Ammon's horn (tissue), 1 donor: ENCODE measurements at places on chromosomes 1 and 21.

- DNase-seq, result no peak
These were observed 190.7 kb downstream of the HHIPL2 start for GRCh38 chr1:222357252-222357651.

- no peak for DNase-seq
These were observed 14.6 kb upstream of the CAMSAP2 start for GRCh38 chr1:200724064-200724463.

DNA sequence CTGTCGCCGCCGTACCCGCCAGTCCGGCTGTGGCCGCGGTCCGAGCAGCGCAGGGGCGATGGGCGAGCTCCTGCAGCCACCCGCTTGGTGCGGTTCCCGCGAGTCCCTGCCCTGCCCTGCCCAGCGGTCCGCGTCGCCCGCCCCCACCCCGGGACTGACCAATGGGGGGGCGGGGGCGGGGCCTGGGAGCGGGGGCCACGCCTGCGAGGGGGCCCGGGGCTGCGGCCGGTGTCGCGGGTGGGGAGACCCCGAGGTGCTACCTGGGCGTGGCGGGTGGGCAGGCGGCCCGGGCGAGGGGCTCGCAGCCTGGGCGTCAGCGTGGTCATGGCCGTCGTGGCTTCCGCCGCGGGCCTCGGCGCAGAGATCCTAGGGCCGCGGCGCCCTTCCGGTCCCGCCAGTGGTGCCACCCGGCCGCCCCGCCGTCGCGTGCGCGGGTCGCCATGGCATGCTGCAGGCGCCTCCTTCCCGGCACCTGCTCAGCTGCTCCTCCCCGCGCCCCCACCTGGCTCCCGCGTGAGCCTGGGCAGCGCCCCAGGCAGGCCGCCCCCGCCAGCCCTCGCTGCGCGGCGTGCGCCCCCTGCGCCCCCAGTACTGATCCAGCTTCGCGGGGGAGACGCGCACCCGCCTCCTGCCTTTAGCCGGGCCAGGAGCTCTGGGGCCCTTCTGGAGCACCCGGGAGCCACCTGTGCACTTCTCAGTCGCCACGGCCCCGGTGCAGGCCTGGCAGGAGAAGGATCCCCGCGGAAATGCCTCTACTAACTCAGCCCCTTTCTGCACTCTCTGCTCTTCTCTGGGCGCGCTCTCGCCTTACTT lies at the start of gene BMP8B:
Gene BMP8B (minus strand): TSS at position 108 of the 813 bp plus-strand sequence. CDS start 380 bp downstream, outside the sequence.
- DNase-seq, result peak; percentile 72

GRCh38 chr21:15373941-15374340 lies 309.1 kb upstream of the NRIP1 start:
- no peak for DNase-seq

GRCh38 chr21:33655588-33656221 lies 13.4 kb downstream of the ITSN1 start:
- DNase-seq, result no peak

- no peak for DNase-seq
These were observed 203.5 kb downstream of the CAMTA1 start for GRCh38 chr1:6988796-6989195.

DNA sequence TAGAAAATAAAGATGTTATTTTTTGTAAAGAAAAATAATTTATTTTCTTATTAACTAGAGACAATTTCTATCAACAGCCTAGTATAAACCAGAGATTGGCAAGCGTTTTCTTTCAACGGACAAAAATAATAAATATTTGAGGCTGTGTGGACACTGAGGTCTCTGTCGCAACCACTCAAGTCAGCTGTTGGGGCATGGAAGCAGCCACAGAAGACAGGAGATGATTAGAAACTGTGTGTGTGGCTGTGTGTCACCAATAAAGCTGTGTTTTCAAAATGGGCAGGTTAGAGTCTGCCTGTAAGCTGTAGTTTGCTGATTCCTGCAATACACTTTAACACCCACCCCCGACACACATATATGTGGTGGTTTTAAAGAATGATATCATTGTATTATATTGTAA lies 200.6 kb upstream of the HMCN1 start:
- no peak for DNase-seq

GRCh38 chr1:218304281-218305039 lies 19.4 kb downstream of the RRP15 start:
- DNase-seq, result peak; percentile 28

GRCh38 chr1:224182057-224182865 lies 779 bp upstream of the DEGS1 start:
- DNase-seq, result no peak

GRCh38 chr1:47708658-47709018 lies 270.8 kb downstream of the FOXD2 start:
- DNase-seq, result no peak

- no peak for DNase-seq
These were observed 35.2 kb downstream of the TGFBR3 start for GRCh38 chr1:91850708-91851107.

GRCh38 chr1:78093560-78093959 lies 47.8 kb downstream of the GIPC2 start:
- DNase-seq, result no peak

GRCh38 chr1:154747740-154748404 lies 122.2 kb downstream of the KCNN3 start:
- peak; percentile 41 for DNase-seq

- no peak for DNase-seq
These were observed 8.9 kb downstream of the CACHD1 start for GRCh38 chr1:64478594-64479470.

GRCh38 chr21:38080888-38081287 lies 164.6 kb upstream of the KCNJ6 start:
- DNase-seq, result no peak

- DNase-seq, result peak; percentile 73
These were observed 9.3 kb downstream of the KIF21B start for GRCh38 chr1:201013991-201014815.

- no peak for DNase-seq
These were observed 8.0 kb downstream of the SYT6 start for GRCh38 chr1:114145504-114146151.

DNA sequence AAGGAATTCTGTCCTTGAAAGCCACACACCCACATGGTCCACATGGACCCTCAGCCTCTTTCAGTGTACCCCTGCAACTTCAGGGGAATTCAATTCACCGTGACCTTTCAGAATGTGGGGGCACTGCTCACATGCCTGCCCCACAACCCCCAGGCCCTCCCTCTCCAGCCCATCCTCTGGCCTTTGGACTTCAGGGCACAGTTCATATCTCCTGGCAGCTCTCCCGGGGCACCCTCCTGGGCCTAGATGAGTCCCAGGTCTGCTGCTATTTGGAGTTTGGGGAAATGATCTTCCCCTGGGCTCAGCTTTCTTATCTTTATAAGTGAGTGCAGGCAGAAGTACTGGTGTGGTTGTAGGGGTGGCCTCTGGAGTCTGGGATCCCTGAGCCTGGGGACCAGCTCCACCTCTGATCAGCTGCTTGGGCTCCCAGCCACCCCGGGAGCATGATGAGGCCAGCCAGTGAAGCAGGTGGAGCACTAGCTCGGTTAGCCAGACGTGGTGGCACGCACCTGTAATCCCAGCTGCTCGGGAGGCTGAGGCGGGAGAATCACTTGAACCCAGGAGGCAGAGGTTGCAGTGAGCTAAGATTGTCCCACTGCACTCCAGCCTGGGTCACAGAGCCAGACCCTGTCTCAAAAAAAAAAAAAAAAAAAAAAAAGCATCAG lies 15.8 kb downstream of the C1orf167 start:
- DNase-seq, result no peak

DNA sequence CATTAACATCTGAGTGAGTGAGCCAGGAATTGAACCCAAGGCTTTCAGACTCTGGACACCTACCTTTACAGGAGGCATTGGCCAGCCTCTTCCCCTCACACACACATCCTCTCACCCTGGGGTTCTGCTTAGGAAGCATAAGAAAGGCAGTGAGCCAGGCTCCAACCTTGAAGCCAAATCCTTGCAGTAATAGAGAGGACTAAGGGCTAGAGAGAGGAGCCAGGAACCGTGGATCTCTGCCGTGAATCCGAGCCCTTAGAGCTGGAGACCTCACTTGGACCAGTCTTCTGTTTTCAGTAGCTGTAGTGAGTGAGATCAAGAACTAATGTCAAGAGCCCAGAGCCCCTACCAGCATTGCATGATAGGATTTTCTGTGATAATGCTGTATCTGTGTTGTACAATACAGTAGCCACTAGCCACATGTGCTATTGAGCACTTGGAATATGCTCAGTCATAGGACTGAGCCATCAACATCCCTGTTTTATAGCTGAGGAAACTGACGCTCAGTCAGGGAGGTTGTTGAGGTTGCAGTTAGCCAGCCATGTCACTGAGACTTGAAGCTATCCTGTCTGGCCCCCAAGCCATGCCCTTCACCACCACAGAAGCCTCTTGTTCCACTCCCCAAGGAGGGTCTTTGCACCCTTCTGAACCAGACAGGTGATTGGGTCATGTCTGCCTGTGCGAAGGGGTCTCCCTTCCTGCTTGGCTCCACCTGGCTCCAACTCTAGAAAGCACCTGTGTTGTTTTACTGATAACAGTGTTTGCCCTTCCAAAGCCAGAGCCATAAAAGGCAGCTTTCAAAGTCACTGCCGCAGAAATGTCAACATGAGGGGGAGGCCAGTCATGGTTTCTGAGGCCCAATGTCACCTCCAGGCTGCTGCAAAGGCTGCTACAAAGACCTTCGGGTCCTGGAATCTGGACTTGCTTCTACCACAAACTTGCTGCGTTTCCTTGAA lies 101.1 kb upstream of the JUN start:
- DNase-seq, result no peak

GRCh38 chr1:159897962-159898361 lies 2.0 kb downstream of the CFAP45 start:
- peak; percentile 25 for DNase-seq

GRCh38 chr1:95625224-95625623 lies 391.2 kb downstream of the RWDD3 start:
- DNase-seq, result no peak

- DNase-seq, result no peak
These were observed 3.2 kb upstream of the ACTRT2 start for GRCh38 chr1:3018051-3018471.

DNA sequence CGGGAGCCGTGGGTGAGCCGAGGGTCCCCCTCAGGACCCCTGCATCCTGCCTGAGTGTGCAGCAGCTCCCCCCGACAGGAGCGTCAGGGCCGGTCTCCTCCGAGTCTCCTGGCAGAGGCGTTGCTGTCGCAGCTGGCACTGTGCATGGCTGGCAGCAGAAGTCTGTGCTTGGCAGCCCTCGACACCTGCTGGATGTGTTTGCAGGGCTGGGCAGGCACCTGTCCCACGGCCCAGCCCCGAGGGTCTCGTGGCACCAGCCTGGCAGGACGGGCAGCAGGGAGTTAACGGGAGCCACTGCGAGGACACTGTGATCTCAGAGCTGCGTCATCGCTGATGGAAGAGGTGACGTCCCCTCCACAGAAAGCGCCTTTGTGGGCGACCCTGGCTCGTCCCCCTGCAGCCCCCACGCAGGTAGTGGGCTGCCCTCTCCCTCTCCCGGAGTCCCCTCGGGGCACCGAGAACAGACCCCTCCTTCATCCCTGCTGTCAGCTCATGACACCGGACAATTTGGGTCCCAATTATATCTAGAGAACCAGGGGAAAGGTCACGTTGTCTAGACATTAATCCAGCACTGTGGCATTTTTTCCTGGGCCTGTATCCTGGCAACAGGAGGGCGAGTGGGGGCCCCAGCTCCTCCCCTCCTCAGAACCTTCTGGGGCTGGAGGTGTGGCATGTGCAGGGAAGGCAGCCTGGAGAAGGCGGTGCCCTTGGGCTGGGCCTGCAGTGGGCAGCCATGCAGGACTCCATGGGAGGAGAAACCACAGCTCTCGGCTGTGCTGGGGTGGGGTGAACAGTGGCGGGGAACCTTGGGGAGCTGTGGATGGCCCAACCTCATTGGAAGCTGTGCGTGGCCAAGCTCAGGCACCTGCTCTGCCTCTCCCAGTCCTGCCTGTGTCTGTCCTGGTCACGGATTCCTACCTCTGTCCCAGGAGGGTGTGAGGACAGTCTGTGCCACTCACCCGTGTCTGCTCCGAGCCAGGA lies 15.4 kb downstream of the COL18A1 start:
- peak; percentile 45 for DNase-seq

- DNase-seq, result no peak
These were observed 132.0 kb upstream of the ZBTB40 start for GRCh38 chr1:22319608-22320007.

- no peak for DNase-seq
These were observed 13.8 kb downstream of the GPATCH2 start for GRCh38 chr1:217617126-217617525.

DNA sequence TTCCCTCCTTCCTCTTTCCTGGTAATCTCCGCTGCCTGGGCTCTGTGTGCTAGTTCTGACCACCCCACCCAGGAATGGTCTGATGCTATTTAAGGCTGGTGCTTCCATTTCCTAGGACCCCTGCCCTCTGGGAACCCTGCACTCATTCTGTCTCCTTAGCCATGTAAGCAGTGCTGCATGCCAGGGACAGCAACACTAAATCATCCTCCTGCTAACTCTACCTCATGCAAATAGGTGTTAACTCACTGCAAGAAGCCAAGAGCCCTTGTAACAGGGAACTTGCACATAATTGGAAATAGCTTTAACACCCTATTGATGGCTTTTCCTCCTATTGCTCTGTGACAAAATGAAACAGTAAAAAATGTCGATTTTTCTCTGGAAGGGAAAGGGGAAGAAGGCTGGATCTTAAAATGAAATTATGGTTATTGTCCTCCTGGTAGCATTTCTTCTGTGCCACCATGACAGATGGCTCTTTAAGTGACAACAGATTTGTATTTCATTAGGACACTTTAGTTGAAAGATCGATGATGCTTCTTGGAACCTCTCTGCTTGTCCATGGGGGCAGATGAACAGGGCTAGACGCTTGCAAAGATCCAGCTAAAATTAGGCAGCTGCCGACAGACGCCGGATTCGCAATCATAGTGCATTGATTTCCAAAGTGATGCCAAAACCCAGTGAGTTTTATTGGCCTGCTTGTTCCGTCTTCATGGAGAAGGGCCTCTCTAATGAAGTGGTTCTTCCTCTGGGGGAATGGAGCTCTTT lies 551.7 kb downstream of the MATN1 start:
- DNase-seq, result no peak

GRCh38 chr1:85608851-85609250 lies 28.3 kb downstream of the CCN1 start:
- DNase-seq, result no peak

- no peak for DNase-seq
These were observed 96.9 kb downstream of the ADSS2 start for GRCh38 chr1:244354810-244355278.

GRCh38 chr1:203996126-203996525 lies 76.8 kb upstream of the SOX13 start:
- peak; percentile 80 for DNase-seq

DNA sequence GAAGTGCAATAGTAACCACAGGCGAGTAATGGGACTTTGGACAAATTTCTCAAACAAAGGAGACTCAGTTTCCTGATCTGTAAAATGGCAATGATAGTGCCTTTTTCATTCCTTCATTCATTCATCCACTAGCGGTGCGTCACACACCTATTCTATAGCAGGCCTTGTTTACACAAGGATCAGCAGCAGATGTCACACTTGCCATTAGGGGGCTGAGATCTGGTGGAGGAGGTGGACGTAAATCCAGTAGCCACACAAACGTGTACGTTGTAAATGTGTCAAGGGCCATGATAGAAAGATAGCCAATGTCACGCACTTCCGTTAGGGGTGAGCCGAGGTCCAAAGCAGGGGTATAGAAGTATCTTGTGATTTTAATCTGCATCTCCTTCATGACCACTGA lies 34.2 kb downstream of the SERINC2 start:
- DNase-seq, result no peak

- peak; percentile 55 for DNase-seq
These were observed 113.7 kb upstream of the RRP15 start for GRCh38 chr1:218171302-218171893.
